Cardiac muscle cell (in vitro differentiated cells and primary cell): ENCODE measurements at places on chromosomes 4 and X.

DNA sequence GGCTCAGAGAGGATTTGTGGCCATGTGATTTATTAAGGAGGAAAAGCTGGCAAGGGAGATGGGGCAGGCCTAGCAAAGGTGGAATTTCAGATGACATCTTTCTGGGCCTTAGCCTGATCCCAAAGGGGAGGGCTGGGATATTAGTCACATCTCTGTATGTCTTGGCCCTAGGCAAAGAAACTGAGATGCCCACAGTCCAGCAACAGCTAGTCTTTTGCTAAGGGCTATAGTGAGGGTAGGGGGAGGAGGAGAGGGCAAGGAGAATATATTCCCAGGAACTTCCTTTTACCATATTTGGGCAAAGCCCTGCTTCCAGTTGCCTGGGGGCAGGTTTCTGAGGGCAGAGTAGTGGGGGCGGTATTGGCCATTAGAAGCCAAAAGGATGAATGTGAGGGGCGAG lies 209.8 kb upstream of the NR3C2 start:
- no peak for DNase-seq

DNA sequence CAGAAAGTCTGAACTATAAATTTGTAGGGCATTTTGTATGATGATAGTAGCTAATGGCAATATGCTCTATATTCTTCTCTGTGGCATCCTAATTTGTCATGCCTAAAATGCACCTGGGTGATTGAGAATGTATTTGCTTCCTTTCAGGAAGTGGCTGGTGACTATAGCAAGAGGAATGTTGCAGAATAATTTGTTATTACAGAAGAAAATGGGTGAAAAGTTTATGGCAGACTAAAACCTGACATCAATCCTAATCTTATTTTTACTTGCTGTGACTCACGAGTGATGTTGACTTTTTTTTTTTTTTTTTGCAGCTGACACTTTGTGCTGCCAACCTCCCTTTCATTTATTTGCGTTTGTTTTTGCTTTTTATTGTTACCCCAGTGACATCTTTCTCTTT lies 141.1 kb downstream of the MSL3 start:
- DNase-seq = no peak

- peak; percentile 63 for DNase-seq
These were observed 30.1 kb downstream of the NEIL3 start for GRCh38 chr4:177339477-177340374.

- DNase-seq = peak; percentile 46
These were observed 141.5 kb downstream of the RPS6KA6 start for GRCh38 chrX:84046403-84046984.

GRCh38 chr4:2932951-2933565 lies 30.1 kb downstream of the NOP14 start:
- no peak for DNase-seq

DNA sequence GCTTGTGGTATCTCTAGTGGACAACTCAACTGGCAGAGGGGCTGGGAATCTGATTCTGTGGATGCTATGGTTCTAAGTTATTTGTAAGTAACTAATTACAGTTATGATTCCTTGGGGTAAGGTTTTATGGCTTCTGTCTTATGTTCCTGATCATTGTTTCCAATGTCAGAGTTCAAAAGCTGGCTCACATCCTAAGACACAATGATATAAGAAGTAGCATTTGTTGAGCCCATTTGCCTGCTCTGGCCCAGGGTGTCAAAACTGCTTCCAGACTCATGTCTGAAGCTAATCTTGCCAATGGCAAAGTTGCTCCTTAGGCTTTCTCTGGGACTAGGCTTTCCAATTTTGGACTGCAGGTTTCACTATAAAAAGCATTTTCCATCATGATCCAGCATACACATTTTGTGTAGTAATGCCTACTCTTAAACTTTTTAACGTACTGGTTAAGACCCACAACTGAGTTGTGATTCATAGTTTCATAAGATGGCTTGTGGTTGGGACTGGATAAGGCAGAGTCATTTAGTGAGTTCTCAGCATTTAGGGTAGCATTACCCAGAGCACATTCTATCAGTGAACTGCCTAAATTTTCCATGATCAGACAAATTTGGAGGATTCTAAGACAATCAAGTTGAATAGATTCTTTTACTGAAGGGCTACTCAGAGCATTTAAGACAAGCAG lies 50.0 kb downstream of the CCNI start:
- no peak for DNase-seq

- no peak for DNase-seq
These were observed 2.5 kb downstream of the SPIN2A start for GRCh38 chrX:57134702-57135101.

- no peak for DNase-seq
These were observed 666.4 kb downstream of the ADGRL3 start for GRCh38 chr4:61866378-61867030.

- DNase-seq = no peak
These were observed 74.6 kb downstream of the DOCK11 start for GRCh38 chrX:118570209-118570608.

- DNase-seq = no peak
These were observed 57.7 kb downstream of the RNF150 start for GRCh38 chr4:141075553-141075952.

DNA sequence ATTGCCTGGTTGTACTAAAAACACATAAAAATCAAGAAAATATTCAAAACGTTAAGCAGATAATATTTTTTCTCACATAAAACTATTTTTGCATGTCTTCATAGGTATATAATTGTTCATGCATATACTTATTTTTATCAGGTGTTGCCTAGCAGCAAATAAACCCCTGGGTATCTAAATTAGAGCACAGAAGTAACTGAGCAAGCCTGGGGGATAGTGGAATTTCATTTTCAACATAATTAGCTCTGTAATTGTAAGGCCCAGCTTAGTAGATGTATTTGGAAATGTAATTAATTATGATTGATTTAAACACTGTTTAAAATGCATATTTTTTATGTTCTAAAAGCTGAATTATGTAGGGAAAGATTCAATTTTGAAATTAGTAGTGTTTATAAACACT lies 82.9 kb downstream of the ANKRD50 start:
- no peak for DNase-seq

DNA sequence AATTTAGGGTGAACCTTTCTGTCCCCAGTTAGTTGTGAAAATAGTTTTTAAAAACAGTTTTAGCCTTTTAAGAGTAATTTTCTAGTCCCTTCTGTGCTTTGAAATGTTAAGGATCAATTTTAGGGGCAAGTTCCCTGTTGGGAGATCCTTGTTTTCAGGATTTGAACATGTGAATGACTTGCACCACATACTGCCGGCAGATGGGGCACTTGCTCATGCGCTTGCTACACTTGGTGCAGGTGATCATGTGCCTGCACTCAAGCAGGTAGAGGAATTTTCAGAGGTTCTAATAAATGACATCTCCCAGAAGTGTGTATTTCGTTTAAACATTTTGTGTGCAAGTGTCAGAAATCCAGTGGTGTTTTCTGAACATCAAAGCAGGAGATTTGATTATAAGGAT lies 195.9 kb downstream of the CHM start:
- peak; percentile 39 for DNase-seq

DNA sequence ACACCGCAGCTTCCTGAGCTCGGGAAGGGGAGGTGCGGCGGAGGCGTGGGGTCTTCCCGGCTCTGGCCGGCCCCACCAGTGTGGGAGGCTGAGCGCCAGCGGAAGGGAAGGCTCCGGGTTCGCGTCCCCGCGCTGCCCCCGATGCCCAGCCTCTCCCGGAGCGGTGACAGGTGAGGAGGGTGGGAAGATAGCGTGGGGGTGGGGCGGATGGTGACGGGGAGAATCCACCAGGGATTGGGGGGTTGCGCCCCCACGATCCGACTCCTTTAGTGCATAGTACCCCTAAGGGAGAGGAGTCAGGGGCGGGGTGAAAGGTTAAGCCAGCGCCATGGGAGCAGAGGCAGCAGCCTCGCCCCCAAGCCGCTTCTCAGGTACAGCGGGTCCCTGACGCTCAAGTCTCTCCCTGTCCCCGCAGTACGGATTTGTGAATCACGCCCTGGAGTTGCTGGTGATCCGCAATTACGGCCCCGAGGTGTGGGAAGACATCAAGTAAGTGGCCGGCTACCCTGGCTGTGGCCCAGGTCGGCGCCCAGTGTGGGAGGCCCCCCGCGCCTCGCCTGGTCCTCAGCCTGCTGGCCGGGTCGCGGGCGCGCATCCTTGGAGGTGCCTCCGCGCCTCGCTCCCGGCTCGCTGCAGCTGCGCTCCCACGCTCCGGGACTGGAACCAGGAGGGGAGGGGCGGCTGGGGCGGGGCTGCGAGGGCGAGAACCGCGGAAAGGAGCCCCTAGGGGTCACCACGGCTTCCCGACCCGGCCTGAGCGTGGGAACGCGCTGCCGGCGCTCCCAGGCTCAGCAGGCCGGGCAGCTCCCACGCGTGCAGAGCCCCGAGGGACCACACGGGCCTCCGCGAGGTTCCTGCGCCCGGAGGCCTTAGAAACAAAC lies 791 bp downstream of the GUCY1B1 start:
- peak; percentile 59 for DNase-seq
